ENCODE measurements at places on chromosomes 12 and 14.

- DNase-seq = no peak
Measured at GRCh38 chr12:111056618-111057521, 136.5 kb upstream of the MYL2 start.

DNA sequence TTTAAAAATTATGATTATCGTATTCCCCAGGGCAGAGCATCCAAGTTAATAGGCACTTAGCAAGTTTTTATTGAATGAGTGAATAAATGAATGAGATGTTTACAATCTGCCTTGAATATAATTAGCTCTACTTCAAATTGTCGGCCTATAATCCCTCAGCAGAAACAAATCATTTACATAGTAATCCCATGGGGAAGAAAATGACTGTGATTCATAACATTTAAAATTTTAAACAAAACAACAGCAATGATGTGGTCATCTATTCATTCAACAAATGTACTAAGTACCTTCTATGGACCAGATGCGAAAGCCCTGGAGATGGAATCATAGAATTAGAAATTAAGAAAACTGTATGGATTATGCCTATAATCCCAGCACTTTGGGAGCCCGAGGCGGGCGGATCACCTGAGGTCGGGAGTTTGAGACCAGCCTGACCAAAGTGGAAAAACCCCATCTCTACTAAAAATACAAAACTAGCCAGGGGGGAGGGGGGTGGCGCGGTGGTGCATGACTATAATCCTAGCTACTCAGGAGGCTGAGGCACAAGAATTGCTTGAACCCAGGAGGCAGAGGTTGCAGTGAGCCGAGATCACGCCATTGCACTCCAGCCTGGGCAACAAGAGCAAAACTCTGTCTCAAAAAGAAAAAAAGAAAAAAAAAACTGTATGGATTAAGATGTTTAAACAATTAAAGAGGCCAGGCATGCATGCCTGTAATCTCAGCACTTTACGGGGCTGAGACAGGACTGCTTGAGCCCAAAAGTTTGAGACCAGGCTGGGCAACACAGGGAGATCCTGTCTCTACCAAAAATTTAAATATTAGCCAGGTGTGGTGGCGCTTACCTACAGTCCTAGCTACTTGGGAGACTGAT lies 17.7 kb upstream of the MDM2 start:
- DNase-seq = no peak

- no peak for DNase-seq
Measured at GRCh38 chr12:27585739-27586265, 61.8 kb downstream of the PPFIBP1 start.

- no peak for DNase-seq
Measured at GRCh38 chr14:40414386-40414785, 982.2 kb upstream of the FBXO33 start.

DNA sequence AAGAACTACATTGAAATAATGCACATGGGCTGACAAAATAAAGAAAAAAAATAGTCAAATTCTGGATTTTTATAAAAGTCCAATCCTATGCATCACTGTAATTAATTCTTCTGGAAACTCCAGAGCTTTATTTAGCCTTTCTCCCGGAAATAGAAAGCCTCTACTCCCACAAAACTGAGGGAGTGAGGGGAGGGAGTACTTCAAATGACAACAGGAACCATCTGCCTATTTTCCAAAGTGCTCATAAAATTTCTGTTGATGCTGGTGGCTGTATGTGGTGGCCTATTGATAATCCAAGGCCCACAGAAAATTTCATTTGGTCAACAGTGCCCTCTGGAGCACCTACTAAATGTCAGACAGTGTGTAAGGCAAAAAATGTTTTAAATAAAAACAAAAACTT lies 64.6 kb downstream of the KIF21A start:
- no peak for DNase-seq

DNA sequence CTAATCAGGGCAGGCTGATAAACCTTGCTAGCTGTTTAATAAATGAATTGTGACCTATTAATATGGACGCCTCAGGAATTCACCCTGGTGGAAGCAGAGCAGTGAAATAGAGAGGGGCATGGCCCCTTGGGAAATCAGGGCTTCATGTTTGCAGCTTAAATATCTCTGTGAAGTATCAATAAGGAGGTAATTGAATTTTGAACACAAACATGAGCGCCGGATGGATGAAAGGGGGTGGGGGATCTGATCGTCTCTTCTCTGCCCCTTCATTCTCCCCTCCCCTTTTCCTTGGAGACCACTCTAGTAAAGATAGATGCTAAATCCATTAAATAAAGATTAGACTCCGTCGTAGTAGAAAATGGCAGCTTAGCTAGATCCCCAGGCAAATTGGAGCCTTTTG lies 70.5 kb downstream of the LIN52 start:
- no peak for DNase-seq

- no peak for DNase-seq
Measured at GRCh38 chr14:101889898-101890297, 74.5 kb upstream of the DYNC1H1 start.

DNA sequence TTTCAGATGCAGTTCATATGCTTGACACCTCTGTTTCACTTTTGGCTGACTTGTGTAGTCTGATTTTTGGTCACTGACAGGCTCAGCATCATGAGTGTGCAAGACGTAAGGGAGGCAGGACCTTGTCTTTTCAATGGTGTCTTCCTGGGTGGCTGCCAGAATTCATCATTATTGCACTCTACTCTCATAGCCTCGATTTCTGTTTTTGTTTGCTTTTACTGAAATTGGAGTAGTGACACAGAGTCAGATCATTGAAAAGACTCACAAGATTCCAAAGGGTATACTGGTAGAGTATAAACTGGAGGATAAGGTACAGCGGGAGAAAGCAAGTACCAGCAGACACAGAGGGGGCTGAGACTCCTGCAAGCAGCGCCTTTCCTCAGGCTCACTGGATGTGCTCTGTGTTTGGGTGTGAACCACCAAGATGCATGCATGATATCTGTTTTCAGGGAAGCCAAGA lies 126.3 kb upstream of the FGD4 start:
- no peak for DNase-seq
